ENCODE measurements at places on chromosomes 3 and 15.

DNA sequence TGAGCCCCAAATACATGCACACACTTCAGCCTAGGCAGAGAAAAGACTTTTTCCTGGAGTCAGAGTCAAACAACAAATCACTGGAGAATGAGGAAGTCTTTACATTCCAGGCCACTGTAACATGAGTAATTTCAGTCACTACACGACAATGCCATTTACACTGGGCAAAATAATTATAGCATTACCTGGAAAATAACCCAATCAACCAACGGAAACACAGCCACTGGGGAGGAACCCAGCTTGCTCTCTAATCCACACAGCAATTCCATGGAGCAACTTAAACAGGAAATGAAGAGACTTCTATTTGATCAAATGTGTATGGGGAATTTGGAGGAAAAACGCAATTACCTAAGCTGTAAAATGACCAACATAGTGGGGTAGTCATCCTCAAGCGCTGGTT is 15.2 kb downstream of the FSTL1 start:
- no peak for DNase-seq

GRCh38 chr3:188507244-188507720 is 353.3 kb downstream of the LPP start:
- DNase-seq: peak; percentile 4

GRCh38 chr15:47609693-47610092 is 107.6 kb upstream of the SEMA6D start:
- DNase-seq: no peak

DNA sequence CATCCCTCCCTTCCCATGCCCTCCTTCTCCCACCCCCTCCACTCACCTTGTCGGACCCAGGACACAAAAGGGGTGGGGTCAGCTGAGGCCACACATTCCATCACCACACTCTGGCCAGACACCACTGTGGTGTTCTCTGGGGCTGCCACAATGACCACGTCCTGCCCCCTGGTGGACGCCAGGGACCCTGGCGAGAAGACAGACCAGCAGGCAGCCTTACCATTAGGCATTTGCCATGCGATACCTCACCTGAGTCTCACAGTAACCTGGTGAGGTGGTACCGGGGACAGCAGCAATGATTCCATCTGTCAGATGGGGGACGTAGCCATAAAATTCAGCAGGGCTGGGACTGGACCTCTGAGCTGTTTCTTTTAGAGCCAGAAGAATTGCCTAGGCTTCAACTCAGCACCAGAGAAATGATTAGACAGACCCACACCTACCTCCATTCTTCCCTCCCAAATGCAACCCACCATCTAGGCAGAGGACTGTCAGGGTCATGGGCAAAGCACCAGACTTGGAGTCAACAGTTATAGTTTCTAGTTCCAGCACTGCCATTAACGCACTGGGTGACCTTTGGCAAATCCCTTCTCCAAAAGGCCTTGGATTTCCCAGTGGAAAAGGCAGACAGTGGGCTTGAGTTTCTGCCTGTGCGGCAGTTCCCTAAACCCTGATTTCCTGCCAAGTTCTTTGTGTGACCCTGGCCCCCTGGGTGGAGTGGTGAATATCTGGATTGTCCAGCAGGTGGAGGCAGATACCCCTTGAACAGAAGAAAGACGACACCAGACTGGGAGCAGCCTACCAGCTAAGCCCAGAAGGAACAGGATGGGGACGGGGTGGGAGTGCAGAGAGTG is 21.8 kb downstream of the IGDCC4 start:
- no peak for DNase-seq

- DNase-seq: no peak
These were observed 73.7 kb downstream of the TM2D3 start for GRCh38 chr15:101578443-101578894.

- DNase-seq: no peak
These were observed 208.7 kb upstream of the LRIG1 start for GRCh38 chr3:66709532-66709931.

GRCh38 chr15:74194572-74195559 is 7.7 kb downstream of the STRA6 start:
- DNase-seq: no peak

GRCh38 chr15:39549912-39550311 is 31.0 kb upstream of the THBS1 start:
- DNase-seq: no peak

- no peak for DNase-seq
These were observed 49.2 kb downstream of the LSM3 start for GRCh38 chr3:14227856-14228255.

DNA sequence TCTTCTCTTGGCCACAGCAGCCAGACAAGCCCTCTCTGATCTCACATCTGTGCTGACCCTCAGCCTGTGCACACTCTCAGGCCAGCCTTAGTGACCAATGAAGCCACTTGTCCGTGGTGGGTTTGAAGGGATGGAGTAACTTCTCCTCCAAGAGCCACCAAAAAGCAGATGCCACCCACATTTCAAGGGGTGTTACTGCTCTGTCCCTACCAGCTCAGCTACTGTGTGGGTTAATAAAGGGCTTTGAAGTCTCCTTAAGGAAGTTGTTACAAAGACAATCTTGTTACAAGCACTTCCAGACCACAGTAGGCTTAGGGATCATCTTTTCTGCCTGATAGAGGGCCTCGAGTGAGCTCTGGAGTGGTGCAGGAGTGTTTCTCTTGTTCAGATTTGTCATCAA is 3.3 kb upstream of the CA12 start:
- no peak for DNase-seq

GRCh38 chr3:164460851-164461250 is 617.4 kb downstream of the SI start:
- DNase-seq: no peak

GRCh38 chr15:94353488-94353820 is 122.1 kb downstream of the MCTP2 start:
- no peak for DNase-seq

Measured in occipital lobe (tissue), 3 donors.